Breast epithelium (tissue), 4 donors: ENCODE measurements at places on chromosomes 6 and 20.
A peak's percentile ranks its signal among the peaks of the same experiment; 100 is the strongest.

DNA sequence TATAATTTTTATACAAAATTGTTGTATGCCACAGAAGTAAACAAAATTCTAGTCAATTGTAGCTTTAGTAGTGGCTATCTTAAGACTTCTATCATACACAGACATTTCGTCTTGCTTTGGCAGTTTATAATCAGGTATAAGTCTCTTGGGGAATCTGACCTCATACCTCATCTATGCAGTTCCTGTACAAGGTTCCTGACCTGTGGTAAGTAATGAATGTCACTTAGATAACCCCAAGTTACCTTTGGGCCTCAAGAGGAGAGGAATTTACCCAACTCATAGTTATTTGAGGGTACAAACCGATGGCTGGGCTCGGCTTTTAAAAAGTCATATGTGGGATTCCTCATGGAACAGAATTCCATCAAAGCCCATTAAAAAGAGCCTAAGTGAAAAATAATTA, 58.8 kb upstream of the UNC93A start:
- H3K36me3 ChIP-seq: no peaks in the 10 kb centered on the region
- DNase-seq: no peak
- no peak overlapping the region for H3K27ac ChIP-seq
- no peaks in the 10 kb centered on the region for H3K27me3 ChIP-seq
- H3K4me1 ChIP-seq: no peaks in the 10 kb centered on the region
- no peak overlapping the region for H3K4me3 ChIP-seq

GRCh38 chr6:29561606-29562181, 2.2 kb upstream of the UBD start:
- no peak overlapping the region for H3K4me3 ChIP-seq
- no peaks in the 10 kb centered on the region for H3K4me1 ChIP-seq
- no peak overlapping the region for H3K27ac ChIP-seq
- DNase-seq: no peak
- H3K36me3 ChIP-seq: no peaks in the 10 kb centered on the region

GRCh38 chr6:100810015-100810414, 71.1 kb downstream of the ASCC3 start:
- no peaks in the 10 kb centered on the region for H3K27me3 ChIP-seq
- no peak overlapping the region for H3K4me3 ChIP-seq
- no peaks in the 10 kb centered on the region for H3K36me3 ChIP-seq
- no peak for DNase-seq
- no peaks in the 10 kb centered on the region for H3K4me1 ChIP-seq

DNA sequence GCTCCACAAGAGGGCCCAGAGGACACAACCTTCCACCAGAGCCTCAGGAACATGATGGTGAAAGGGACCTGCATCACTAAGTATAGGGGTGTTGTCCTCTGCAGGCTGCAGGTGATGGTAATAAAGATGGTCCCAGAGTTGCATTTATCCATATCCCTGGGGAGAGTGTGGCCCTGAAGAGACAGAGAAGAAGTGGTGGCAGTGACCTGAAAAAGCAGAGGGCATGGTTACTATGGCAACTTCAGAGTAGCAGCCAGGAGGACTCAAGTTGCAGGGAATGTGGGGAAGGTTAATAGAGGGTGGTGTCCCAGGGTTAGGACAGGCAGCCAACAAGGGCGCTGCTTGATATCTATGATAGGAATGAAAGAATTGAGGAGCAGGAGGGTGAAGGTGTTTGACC, 57.1 kb downstream of the HLA-A start:
- no peaks in the 10 kb centered on the region for H3K4me1 ChIP-seq
- H3K4me3 ChIP-seq: no peak overlapping the region
- no peaks in the 10 kb centered on the region for H3K36me3 ChIP-seq
- H3K27ac ChIP-seq: no peak overlapping the region

DNA sequence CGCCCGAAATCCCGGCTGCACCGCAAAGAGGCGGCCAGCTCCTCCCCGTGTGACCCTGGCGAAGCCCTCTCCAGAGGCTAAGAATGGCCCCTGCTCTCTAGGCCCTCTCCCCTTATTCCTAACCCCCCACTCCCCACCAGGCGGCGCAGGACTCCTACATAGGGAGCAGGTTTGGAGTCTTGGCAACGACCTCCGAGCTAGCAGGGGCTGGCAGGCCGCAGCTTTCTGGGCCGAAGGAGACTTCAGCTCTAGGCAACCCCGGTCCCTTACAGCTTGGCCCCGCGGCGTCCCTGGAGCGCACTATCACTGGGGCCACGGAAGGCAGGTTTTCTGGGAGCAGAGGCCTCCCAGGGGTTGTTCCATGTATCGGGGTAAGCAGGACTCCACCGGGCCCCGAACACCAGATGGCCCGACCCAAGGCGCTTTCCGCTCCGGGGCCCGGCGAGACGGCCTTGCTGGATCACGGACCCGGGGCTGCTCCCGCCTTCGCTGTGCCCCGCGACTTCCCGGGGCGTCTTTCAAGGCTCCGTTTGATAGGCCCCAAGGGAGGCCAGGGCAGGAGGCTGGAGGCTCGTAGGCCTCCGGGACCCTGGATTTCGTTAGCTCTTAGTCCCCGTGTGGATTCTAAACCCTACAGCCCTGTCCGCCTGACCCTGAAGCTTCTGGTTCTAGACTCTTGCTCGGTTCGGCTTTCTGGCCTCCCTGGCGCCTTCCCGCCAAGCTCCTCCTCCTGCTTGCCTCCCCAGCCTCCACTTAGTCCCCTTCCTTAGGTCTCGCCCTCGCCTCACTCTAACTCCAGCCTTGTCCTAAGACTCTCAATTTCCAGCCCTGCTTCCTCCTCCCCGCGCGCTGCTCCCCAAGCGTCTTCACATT, 1.9 kb downstream of the SLC32A1 start:
- no peaks in the 10 kb centered on the region for H3K4me1 ChIP-seq
- no peak overlapping the region for H3K27ac ChIP-seq
- no peaks in the 10 kb centered on the region for H3K36me3 ChIP-seq

- no peak overlapping the region for H3K27ac ChIP-seq
- H3K4me1 ChIP-seq: no peaks in the 10 kb centered on the region
- no peak overlapping the region for H3K4me3 ChIP-seq
- no peak for DNase-seq
Observed at GRCh38 chr6:16482702-16483314, 244.4 kb downstream of the GMPR start.

DNA sequence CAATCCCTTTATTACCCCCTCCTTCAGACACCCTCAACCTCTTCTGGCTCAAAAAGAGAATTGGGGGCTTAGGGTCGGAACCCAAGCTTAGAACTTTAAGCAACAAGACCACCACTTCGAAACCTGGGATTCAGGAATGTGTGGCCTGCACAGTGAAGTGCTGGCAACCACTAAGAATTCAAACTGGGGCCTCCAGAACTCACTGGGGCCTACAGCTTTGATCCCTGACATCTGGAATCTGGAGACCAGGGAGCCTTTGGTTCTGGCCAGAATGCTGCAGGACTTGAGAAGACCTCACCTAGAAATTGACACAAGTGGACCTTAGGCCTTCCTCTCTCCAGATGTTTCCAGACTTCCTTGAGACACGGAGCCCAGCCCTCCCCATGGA, 2.2 kb downstream of the TNF start:
- no peak overlapping the region for H3K4me3 ChIP-seq
- DNase-seq: no peak
- no peaks in the 10 kb centered on the region for H3K36me3 ChIP-seq
- no peak overlapping the region for H3K27ac ChIP-seq
- H3K27me3 ChIP-seq: no peaks in the 10 kb centered on the region

GRCh38 chr6:75144386-75144785, 61.5 kb downstream of the COL12A1 start:
- no peaks in the 10 kb centered on the region for H3K36me3 ChIP-seq
- no peaks in the 10 kb centered on the region for H3K4me1 ChIP-seq
- no peak for DNase-seq
- no peak overlapping the region for H3K27ac ChIP-seq
- no peaks in the 10 kb centered on the region for H3K27me3 ChIP-seq

- no peaks in the 10 kb centered on the region for H3K27me3 ChIP-seq
- H3K36me3 ChIP-seq: no peaks in the 10 kb centered on the region
- no peaks in the 10 kb centered on the region for H3K4me1 ChIP-seq
- no peak overlapping the region for H3K27ac ChIP-seq
- DNase-seq: no peak
Observed at GRCh38 chr6:153668758-153669157, 370.3 kb upstream of the OPRM1 start.

- DNase-seq: no peak
- no peak overlapping the region for H3K27ac ChIP-seq
- H3K4me3 ChIP-seq: no peak overlapping the region
- H3K4me1 ChIP-seq: no peaks in the 10 kb centered on the region
Observed at GRCh38 chr6:34485321-34486060, 19.6 kb downstream of the PACSIN1 start.

GRCh38 chr20:32541323-32542258, 43.5 kb downstream of the NOL4L start:
- H3K36me3 ChIP-seq: no peaks in the 10 kb centered on the region
- no peak for DNase-seq

- DNase-seq: no peak
- H3K27me3 ChIP-seq: no peaks in the 10 kb centered on the region
- no peak overlapping the region for H3K4me3 ChIP-seq
- H3K4me1 ChIP-seq: no peaks in the 10 kb centered on the region
- peak overlapping the region; percentile 36 for H3K27ac ChIP-seq
Observed at GRCh38 chr6:21158149-21158548, 435.4 kb upstream of the SOX4 start.

GRCh38 chr6:69370763-69371162, 426.0 kb downstream of the LMBRD1 start:
- H3K27ac ChIP-seq: no peak overlapping the region
- H3K4me3 ChIP-seq: no peak overlapping the region

- no peaks in the 10 kb centered on the region for H3K27me3 ChIP-seq
- DNase-seq: no peak
- no peaks in the 10 kb centered on the region for H3K36me3 ChIP-seq
- H3K27ac ChIP-seq: no peak overlapping the region
Observed at GRCh38 chr6:163830641-163831040, 416.1 kb downstream of the QKI start.
